ENCODE measurements at places on chromosomes 1 and 21.

- DNase-seq, result no peak
These were observed 107.3 kb upstream of the ST6GALNAC5 start for GRCh38 chr1:76759950-76760349.

GRCh38 chr1:15151377-15151806 is 2.2 kb upstream of the TMEM51 start:
- no peak for DNase-seq

GRCh38 chr1:196887515-196888239 is at the start of gene CFHR4:
Gene CFHR4, plus strand, starts transcription at chr1:196888052. Its CDS starts 99 bp downstream, at chr1:196888151.
- no peak for DNase-seq

DNA sequence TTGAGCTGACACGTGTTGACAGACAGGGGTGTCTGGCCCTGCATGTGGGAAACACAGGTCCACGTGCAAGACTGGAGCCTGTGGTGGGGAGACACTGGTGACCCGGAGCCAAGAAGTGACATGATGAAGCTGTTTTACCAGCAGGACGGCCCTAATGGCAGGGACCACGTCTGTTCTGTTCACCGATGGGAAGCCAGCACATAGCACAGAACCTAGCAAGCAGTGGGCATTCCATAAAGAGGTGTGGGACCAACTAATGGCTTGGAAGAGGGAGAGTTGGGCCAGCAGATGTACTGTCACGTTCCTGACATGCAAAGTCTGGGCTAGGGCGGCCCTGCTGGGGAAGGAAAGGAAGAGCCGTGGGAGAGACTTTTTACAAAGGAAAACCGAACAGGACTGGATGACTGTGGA is 15.3 kb downstream of the NAV1 start:
- DNase-seq, result no peak

GRCh38 chr1:180945551-180945950 is 32.9 kb downstream of the KIAA1614 start:
- no peak for DNase-seq

GRCh38 chr1:232484856-232485255 is 145.1 kb downstream of the SIPA1L2 start:
- DNase-seq, result no peak

DNA sequence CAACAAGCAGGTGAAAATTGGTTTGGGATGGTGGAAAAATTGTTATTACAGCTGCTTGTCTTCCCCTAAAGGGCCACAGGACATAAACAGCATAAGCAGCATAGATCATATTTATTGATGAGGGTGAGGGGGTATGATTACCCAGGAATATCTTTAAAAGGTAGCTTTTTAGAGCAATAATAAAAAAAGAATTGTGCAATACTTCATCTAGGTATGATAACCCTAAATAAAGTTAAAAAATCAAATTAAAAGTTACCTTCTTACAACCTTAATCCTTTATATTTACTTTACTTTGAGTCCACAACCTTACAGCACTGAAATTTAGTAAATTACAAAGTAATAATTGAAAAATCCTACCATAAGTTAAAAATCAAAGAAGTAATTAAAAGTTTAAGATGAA is 653.3 kb upstream of the RGS18 start:
- no peak for DNase-seq

GRCh38 chr1:204728045-204728444 is 42.5 kb upstream of the LRRN2 start:
- DNase-seq, result no peak

- no peak for DNase-seq
These were observed 42.0 kb downstream of the ADSS2 start for GRCh38 chr1:244409701-244410100.

DNA sequence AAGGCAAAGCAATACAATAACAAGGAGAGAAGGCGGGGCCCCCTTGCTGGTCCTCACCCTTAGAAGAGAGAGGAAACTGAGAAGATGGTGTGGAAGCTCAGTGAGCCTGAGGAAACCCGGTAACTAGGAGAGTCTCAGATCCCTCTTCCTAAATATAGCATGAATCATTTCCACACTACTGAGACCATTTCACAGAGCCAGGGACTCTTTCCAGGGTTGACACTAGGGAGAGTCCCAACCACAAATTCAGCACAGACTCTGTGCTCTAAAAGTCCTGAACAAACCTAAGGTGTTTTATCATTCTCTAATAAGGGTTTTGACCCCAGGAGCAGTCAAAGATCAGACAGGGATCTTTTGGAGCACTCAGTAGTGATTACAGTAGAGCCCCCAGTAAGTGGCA is 647.7 kb downstream of the KCNT2 start:
- DNase-seq, result no peak

- no peak for DNase-seq
These were observed 10.1 kb downstream of the DIPK1A start for GRCh38 chr1:92951141-92951582.

DNA sequence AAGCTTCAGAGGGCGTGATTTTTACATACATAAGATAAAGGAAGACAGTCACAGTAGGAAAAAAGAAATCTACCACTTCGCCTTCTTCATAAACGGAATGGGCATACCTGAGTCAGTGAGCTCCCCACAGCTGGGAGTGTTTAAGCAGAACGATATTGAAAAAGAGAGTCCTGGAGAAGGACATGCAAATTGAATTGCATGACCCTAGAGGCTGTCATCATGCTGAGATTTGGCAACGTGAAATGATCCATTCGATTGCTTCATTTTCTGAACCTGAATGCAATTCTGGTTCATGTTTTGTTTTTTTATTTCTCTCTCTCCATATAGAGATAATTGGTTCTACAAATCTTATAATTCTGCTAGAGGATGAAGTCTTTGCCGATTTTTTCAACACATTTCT is 3.7 kb downstream of the RGSL1 start:
- DNase-seq, result no peak

GRCh38 chr1:186977266-186977957 is 148.7 kb downstream of the PLA2G4A start:
- DNase-seq, result no peak
